ENCODE measurements at places on chromosomes 6 and 20.

DNA sequence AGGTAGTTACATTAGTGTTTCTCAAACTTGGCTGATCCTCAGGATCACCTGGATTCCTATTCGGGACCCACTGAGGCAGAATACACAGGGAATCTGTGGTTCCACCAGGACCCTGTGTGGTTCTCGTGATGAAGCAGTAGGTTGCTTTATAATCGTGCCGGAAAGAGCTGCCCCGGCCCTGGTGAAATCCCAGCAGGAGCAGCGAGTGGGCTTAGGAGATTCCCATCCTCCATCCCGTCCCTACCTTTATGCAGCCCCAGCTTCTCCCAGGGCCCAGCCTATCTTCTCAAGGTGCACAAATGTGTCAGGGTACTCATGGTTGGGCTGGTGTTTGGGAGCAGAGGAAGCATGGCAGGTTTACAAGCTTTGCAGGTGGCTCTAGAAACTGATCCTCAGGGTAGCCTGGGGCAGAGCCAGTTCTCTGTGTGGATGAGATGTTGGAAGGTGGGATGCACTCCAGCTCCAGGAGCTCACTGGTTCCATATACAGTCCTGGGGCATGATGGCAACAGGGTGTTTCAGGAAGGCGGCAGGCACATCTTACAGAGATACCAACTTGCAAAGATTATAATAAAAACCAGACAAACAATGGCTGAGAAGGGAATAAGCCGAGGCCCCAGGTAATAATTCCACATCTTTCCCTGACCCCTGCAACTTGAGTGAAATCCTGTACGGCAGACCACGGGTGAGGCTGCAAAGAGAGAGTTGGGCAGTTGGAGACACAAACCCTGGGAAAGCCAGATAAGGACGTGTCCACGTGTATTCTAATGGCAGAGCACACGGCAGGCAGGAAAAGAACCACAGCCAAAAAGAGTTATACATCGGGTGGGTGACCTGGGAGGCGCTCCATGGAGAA is 5.9 kb downstream of the SLC22A1 start:
- DNase-seq = no peak

DNA sequence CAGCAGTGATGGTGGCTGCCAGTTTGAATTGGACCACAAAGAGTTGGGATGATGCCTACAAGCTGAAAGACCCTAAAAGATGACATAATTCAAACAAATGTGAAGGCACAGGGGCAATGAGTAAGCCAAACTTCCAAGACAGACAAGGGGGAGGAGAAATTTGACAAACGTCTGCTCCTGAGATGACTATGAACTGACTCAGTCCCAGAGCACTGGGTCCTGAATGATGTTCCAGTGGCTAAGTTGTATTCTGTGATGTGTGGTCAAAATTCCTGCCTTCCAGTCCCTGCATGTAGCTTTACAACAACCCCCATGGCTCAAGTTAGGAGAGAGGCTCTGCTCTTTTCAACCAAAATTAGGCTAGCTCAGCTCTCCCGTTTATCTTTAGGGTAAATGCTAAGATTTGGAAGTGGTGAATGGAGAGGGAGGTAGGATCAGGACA is 86.1 kb upstream of the SIRPA start:
- DNase-seq = no peak

- DNase-seq = no peak
Measured at GRCh38 chr6:155264693-155265320, 994 bp downstream of the CLDN20 start.

DNA sequence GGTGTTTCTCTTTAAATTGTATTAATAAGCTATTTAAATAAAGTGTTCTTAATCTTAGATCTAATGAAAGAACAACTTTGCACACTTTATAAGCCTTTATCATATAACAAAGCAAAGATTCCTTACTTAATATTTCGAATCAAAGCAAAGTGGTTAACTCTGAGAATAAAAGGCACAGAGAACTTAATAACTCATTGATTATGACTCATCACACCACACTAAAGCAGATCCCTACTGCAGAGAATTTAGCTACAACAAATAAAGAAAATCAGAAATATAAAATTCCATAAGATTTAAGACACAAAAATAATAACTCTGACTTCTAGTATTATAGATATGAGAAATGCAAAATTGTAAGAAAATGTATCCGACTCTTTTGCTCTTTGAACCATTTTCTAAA is 135.6 kb upstream of the RUNX2 start:
- no peak for DNase-seq

DNA sequence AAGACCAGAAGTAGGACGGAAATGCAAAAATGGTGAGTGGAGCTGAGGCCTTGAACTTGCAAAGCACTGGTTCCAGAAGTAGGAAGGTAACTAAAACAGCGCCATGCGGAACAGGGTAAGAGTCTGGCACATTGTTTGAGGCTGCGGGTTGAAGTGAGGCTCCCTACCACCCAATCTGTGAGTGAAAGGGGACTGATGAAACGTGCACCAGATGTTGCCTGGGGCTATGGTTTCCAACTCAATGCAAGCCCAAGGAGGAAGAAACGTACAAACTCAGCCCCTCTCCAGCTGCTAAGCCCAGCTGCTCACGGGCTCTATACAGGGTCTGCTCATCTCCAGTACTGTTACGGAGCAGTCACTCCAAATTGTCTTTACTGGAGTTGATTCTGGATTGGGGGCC is 68.7 kb upstream of the KCNK16 start:
- no peak for DNase-seq

- no peak for DNase-seq
Measured at GRCh38 chr6:141026504-141026903, 1106.2 kb upstream of the GJE1 start.

GRCh38 chr6:20700375-20700774 is 166.1 kb downstream of the CDKAL1 start:
- no peak for DNase-seq

DNA sequence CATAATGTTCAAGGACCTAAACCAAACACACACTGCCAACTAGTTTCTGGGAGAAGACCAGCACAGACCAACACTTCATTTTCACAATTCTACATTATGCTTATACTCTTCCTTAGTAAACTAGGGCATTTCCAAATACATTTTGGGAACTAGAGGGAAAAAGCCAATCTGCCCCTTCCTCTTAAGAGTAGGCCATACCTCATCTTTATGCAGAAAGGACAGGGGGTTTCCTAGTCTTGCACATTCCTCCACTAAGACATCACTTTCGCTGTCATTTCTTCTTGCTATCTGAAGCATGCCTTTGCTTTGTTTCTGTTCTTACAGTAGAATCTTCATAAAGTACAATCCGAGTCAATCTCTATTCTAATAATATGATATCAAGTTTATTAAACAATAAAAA is 105.7 kb downstream of the SMLR1 start:
- no peak for DNase-seq

DNA sequence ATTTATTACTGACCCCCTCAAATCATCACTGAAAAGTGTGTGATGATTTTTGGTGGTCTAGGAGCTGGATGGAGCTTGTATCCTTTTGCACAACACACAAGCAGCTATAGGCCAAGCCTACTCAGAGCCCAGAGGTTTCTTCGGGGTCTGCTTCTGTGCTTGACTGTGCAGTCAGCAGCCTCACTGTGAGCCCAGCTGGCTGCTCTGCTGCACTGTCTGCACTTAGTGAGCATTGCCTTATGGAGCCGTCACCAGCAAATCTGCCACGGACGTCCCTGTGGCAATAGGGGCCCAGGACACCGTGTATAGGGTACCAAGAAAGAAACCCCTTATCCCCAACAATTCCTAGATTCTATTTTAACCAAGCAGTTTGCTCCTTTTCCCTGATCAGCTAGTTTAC is 38.6 kb upstream of the GMPR start:
- DNase-seq = no peak

- no peak for DNase-seq
Measured at GRCh38 chr6:2688401-2689064, 62.2 kb downstream of the MYLK4 start.

DNA sequence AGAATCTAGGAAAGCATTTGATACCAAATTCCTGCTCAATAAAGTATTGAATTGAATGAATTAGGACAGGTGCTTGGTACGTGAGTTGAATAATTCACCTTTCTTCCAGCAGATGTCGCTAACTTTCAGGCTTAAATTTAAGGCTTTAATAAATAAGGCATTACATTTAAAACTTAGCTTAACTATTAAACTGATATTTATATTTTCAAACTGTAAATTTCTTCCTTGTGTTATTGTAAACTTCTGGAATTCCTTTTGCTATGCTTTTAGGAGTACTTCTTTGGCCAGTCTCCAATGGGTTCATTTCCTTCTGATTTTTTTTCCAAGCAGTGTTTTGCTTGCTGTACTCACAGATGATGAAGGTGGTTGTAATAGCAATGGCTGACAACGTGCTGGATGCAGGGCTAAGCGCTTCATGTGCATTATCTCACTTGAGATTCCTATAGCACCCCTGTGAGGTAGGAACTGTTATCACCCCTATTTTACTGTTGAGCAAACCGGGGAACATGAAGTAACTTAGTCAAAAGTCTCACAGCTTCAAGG is 71.3 kb upstream of the SLC2A12 start:
- no peak for DNase-seq

DNA sequence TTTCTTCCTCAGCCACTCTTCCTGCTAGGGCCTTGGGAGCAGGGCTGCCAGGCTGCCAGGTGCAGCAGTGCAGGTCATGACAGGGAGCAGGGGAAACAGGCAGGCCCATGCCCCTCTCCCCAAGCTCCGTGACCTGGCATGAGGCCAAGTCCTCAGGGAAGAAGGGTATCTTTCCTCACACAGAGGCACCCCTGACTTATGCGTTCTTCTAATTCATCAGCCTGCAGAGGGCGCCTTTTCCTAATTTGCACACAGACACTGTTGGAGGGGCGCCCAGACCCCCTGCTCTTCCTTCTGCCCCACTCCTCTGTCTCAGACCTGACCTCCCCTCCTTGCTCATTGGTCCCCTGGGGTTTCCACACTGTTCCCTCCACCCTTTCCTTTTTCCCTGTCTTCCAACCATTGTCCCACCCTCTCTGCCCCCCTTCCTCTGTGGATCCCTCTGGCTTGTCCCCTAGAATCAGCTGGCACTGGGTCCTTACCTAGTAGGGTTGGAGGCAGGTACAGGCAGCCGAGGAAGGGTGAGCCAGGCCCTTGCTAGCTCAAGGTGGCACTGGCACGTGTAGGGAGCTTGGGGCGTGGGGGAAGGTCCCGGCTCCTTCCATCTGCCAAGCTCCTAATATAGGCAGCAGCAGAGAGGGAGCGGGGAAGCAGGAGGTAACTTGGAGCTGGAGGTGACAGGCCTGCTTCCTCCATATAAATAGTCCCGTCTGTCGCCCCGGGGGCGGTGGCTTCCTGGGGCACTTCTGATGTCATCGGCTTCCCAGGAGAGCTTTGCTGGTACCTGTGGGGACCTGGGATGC is 154.9 kb upstream of the MLN start:
- no peak for DNase-seq

DNA sequence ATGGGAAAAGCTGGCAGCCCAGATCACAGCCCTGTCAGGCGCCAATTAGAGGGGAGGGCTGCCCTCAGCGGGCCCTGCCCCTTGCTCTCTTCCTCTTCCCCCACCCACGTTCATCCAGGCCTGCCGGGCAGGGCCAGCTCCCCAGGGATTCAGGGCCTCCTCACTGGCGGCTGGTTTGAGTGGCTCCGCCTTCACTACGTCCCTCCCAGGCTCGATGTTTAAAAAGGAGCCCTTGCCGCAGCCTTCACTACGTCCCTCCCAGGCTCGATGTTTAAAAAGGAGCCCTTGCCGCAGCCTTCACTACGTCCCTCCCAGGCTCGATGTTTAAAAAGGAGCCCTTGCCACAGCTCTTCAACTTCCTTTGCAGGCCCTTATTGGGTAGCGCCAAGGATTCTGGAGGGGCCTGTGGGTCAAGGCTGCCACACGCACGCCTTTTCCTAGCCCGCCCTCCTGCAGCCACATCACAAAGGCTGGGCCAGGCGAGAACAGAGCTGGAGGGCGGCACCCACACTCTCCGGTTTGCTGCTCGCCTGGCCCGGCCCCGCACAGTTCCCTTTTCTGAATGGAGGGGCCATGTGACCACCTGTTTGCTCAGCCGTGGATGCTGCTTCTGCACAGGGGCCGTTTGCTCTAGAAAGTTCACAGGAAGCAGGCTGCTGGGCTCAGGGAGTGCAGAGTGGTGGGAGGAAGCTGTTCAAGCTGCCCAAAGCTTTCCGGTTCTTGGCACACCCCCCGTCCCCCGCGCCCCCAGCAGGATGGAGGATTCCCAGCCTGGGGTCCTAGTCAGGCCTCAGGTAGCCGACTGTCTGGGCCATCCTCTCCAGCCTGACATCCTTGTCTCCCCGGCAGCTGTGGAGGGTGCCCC is 1.6 kb downstream of the SLC17A9 start:
- DNase-seq = no peak

DNA sequence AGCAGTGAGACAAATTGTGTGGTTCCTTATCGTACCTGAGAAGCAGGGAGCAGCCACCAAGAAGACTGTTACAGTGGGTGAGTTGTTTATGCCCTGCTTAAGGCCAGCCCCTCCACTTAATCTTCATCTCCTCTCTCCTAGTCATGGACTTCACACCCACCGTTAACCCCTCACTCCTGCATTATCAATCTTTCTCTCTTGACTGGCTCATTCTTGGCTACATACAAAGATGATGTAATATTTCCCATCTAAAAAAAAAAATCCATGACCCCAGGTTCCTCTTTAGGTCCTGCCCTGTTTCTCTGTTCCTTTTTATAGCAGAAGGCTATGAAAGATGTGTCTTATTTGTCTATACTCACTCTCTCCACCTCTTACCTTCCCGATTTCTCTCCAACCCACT is 72.4 kb downstream of the SHLD1 start:
- DNase-seq = no peak

DNA sequence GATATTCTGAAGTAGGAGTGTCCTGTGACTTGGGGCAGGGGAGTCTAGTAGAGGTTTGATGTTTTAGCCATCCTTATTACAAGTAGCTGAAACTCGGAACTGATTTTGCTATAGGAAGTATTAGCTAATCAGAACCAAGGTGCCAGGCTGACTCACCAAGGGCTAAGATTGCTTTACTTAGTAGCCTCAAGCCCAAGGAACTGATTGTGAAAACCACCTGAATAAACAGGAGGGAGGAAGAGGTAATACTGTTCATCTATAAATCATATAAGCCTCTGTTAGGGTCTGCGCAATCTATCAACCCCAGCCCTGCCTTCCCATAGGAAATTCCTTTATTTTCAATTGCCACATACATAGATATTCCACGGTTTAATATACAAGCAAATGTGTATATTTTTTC is 54.4 kb downstream of the GNAS start:
- no peak for DNase-seq

DNA sequence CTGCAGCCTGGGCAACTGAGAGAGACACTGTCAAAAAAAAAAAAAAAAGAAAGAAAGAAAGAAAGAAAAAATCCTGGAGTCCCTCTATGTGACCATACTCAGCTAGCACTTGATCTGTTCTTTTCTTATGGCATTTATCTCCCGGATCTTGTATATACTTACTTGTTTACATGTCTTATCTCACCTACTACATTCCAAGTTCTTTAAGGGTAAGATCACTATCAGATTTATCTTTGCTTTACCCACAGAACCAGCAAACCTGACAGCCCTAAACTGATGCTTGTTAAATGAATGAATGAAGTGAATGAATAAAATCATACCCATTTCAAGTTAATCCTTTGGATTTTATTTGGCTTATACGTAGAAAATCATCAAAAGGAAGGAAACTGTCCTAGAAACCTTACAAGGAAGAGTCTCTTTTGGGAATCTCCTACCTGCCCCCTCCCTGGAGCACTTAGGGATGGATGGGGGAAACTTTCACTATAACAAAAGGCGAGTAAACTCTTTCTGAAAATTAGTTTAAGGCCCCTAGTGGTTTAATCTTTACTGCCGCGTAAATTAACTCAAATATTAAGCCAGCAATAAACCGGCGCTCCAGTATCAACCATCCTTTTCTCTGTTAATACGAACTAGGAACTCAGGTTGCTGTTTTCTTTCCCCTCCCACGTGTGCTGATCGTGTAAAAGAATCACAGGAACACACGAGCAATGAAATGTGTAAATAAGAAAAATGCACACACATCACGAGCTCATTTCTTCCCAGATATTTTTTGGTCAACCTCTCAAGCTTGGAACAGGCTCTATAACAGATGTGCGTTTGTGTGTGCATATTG is 1.3 kb upstream of the UTRN start:
- no peak for DNase-seq

All from left forelimb (tissue), 1 donor.